Nucleus accumbens (tissue), 56 donors: ENCODE measurements at places on chromosomes 5 and 9.

GRCh38 chr9:80467632-80468031, 895.9 kb downstream of the TLE4 start:
- DNase-seq, result no peak

DNA sequence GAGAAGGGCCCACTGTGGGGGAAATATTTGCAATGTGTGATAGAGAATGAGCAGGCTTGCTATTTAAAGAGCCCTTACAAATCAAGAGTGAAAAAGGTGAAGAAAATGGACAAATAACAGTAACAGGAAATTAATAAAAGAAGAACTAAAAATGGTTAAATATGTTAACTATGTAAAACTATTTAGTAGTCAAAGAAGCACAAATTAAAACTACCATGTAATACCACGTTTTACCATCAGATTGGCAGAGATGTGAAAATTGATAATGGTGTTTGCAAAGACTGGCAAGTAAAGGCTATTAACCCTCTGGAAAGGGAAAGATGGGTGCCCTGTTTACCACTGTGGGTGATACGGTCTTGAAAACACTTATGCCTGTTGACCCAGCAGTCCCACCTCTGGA, 23.2 kb upstream of the GRHPR start:
- no peak for DNase-seq

- DNase-seq, result no peak
Measured at GRCh38 chr9:4709380-4709779, 30.0 kb downstream of the CDC37L1 start.

DNA sequence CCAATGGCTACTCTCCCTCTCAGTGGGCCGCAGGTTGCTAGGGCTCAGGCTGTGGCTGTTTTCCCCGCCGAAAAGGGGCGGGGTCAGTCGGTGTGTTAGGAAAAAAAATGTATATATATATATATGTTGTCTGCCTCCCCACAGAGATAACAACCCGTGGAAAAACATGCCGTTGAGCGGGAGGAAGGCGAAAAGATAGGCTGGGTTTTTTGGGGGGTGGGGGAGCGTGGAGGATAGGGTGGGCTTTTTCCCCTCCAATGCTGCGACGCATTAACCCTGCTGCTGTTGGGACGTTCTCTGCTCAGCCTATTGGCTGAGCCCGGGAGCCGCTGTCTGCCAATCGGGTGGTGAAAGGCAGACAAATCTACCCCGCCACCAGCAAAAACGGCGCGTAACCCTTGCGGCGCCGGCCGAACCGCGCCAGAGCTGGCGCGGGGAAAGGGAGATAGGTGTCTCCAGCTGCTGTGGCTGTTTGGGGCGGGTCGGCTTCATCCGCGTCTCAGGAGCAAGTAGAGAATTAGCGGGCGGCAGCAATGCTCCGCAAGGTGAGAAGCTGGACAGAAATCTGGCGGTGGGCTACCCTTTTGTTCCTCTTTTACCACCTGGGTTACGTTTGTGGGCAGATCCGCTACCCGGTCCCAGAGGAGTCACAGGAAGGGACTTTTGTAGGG, at the start of gene PCDHGC4:
TSS of gene PCDHGC4 (plus strand) at position 390 of the 671 bp plus-strand sequence. CDS start at position 534, 144 bp downstream.
- DNase-seq, result peak; percentile 46

- peak; percentile 19 for DNase-seq
Measured at GRCh38 chr5:82859451-82860140, 217.6 kb downstream of the TMEM167A start.

DNA sequence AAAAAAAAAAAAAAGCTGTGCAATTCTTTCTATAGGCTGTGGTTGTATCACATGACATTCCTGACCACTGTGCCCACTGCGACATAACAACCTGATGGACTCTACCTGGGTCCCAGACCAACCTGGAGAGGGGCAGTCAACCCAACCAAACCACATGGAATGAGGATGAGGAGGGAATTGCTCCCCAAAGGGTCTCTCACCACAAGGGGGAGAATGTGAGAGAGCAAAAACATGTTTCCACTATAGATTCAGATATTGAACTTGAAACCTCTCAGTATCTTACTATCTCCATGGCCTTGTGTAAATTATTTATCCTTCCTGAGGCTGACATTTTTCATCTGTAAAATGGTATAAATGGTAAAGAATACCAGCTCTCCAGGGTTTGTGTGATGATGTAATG, 66.9 kb upstream of the SV2C start:
- DNase-seq, result no peak

DNA sequence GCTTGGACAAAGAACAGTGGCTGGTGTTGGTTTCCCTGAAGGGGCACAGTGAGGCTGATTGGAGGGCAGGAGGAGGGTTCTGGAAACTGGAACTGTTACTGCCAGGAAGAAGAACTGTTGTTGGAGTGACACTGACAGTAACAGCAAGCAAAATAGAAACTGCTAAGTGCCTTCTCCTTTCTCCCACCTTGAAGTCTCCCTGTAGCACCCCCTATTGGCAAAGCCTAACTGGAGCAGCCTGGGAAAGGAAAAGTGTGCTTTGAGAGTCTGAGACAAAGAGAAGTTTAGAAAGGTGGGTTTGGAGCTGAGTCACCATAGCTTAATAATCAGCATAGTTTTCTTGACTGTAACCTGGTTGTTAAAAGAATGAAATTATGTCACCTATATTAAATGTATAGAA, 2.5 kb upstream of the TMEM174 start:
- no peak for DNase-seq
